ENCODE measurements at places on chromosomes 1 and 21. TPM values are rescaled to one million over a fixed set of nuclear protein-coding genes. Genes with fewer than 3 reads are reported as not detected.

DNA sequence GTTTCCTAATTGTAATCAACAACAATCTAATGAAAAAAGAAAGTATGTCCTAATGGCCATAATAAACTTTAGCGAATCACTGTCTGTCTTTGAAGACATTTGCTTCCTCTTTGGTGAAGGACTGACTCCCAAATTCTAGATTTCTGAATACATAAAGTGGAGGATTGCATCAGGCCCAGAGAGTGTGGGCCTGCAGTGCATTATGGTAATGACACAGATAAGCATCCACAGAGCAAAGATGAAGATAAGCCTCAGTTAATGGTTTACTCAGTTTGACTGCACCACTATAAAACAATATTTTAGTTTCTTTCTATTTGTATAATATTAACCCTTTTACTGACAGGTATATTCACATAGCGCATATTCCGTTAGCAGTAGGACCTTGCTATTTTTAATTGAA lies 365.5 kb downstream of the KCTD3 start:
- no peak for DNase-seq

DNA sequence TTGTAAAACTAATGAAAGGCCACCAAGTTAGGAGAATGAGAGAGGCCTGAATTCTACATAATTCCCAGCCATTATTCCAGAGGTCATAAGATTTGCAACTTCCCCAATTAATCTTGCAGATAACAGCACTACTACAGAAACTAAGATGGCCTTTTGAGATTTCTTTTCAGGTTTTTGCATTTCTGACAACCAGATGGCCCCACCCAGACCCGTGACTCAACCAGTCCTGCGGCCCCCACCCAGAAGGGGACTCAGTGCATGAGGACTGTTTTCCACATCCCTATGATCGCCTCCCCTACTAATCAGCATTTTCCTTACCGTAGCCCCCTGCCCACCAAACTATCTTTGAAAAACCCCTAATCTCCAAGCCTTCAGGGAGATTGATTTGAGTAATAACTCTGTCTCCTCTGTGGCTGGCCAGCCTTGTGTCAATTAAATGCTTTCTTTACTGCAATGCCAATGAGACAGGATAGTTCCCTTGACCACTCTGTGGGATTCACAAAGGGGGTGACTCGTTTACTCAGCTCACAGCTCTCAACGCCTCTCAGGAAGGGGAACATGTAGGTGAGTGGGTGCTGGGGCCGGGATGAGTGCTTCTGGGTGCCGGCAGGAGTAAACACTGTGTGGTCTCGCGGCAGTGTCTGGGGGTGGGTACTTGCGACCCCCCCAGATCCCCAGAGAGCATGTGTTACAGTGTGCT lies 10.5 kb upstream of the CNIH3 start:
- no peak for DNase-seq

DNA sequence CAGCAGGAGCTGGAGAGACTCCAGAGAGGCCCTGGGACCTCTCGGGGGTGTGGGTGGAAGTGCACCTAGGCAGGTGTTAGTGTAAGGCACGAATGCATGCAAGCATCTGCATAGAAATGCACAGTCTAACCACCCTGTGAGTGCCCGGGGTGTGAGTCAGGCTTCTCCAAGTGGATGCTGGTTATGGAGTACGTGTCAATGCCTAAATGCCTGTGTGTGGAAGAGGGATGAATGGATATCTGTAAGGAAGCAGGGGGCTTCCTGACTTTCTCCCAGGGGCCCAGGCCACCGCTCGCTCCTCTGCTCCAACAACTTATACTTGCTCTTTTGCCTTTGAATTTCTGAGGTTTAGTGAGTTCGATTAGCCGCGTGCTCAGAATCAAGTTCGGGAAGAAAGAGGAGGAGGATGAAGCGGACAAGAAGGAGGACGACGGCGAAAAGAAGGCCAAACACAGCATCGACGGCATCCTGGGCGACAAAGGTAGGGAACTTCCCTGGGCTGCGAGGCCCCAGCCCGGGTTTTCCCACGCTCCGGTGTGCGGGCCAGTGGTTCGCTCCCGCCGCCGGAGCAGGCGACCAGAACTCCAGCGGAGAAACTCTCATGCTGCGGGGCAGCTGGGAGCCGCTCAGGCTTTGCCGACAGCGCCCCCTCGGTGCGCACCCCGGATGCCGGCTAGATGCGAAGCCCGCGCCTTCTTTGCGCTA lies 5.4 kb downstream of the PAX7 start:
- no peak for DNase-seq

The CASQ2 gene
- polyA plus RNA-seq = 0.51 TPM

The CATSPERE gene
- 2.8 TPM for polyA plus RNA-seq

DNA sequence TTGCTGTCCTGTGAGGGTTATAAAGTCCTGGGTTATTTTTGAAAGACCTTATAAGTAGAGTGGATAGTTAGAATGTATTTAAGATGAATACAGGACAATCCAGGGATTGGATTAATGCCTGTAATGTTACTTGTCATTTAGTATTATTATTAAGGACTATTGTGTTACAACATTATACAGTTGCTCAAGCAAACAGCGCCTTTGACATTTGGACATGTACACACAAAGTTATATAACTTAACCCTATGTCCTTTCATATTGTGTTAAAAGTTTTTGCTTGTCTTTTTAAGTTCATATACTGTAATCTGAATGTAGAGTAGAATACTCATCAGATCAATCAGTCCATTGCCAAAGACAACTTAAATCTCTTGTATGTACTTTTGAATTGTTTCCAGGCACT lies 2.0 kb downstream of the PRKAA2 start:
- DNase-seq = no peak

GRCh38 chr1:48182439-48182838 lies 40.1 kb upstream of the SLC5A9 start:
- no peak for DNase-seq

The OPN3 gene
- polyA plus RNA-seq = 47.7 TPM

- DNase-seq = no peak
These were observed 7.0 kb downstream of the PCP4 start for GRCh38 chr21:39874206-39874605.

The SCAMP3 gene
- polyA plus RNA-seq = 59.5 TPM

DNA sequence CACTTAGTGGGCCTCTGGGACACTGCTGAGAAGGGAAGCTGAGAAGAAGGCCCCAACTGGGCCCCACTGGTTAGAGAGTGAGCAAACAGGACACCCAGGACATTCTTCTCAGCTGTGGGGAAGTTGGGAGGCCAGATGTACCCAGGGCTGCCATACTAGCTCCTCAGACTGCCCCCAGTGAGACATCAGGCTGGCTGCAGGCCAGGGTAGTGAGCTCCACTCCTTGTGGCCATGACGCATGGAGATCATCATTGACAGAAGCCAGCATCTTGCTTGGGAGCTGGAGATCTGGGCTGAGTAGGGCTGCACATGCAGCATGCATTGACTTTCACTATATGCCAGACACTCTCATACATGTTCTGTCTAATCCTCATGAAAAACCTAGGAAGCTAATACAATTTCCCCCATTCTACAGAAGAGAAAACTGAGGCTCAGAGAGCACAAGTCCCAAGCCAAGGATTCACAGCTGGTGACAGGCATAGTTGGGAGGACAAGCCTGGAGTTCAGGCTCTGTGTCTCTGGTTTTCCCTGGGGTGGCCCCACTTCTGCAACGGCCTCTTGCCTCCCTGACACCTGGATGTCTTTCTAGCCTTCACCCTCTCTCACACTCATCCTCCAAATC lies 24.1 kb upstream of the MYCL start:
- DNase-seq = no peak

The PGLYRP4 gene
- not detected for polyA plus RNA-seq

- DNase-seq = no peak
These were observed 154.0 kb upstream of the WNT4 start for GRCh38 chr1:22296701-22297591.

The IER5 gene
- 6.1 TPM for polyA plus RNA-seq
